Activated CD8-positive, alpha-beta T cell treated with anti-CD3 and anti-CD28 coated beads, Interleukin-2, amount 10 ng/mL, durations not matched to agents 7 days and 5 days (primary cell): ENCODE measurements at places on chromosomes 13 and 19.

DNA sequence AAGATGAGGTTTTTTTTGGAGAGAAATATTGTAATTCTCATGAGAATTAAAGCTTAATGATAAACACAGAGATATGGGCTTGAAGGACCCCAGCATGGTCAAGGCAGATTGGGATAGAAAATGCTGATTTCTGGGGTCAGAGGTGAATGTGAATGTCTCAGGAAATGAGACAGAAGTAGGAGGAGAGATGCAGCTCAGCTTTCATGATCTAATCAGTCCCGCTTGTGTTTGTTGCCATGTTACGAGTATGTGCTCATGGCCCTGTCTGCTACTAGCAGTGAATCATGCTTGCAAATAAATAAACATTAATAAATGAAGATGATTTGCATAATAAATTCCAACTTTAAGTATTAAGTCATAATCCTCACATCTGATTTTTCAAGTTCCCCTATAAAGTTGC, 23.0 kb upstream of the NDFIP2 start:
- peaks cover 14% of the 10 kb centered on the region for H3K4me1 ChIP-seq
- no peak overlapping the region for H3K4me3 ChIP-seq
- H3K27me3 ChIP-seq: no peaks in the 10 kb centered on the region
- DNase-seq: no peak
- no peak overlapping the region for H3K27ac ChIP-seq

DNA sequence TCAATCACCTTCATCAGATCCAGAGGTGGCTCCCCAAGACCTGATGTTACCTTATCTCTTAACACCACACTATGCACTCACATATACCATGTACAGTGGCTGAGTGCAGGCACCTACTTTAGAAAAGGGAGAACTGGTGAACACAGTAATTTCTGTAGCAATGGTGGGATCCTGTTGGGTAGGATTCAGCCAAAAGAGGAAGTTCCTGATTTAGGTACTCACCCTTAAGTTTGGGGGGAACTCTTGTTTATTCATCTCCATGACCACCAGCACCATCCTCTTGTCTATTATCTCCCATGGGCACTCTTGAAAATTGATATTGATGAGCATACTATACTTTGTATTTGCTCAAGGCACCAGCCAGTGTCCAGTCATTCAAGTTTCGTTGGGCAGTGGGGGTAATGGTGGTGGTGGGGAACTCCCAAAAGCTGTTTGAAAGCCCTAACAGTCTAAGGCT, 324.4 kb downstream of the LMO7 start:
- no peaks in the 10 kb centered on the region for H3K4me1 ChIP-seq
- H3K36me3 ChIP-seq: no peaks in the 10 kb centered on the region
- no peak overlapping the region for H3K4me3 ChIP-seq
- peaks cover under 1% of the 10 kb centered on the region for H3K27me3 ChIP-seq
- DNase-seq: no peak
- H3K27ac ChIP-seq: no peak overlapping the region

GRCh38 chr13:51758691-51759090, 45.3 kb downstream of the DHRS12 start:
- H3K27me3 ChIP-seq: no peaks in the 10 kb centered on the region
- H3K27ac ChIP-seq: no peak overlapping the region
- H3K4me1 ChIP-seq: peaks cover under 1% of the 10 kb centered on the region
- DNase-seq: no peak

DNA sequence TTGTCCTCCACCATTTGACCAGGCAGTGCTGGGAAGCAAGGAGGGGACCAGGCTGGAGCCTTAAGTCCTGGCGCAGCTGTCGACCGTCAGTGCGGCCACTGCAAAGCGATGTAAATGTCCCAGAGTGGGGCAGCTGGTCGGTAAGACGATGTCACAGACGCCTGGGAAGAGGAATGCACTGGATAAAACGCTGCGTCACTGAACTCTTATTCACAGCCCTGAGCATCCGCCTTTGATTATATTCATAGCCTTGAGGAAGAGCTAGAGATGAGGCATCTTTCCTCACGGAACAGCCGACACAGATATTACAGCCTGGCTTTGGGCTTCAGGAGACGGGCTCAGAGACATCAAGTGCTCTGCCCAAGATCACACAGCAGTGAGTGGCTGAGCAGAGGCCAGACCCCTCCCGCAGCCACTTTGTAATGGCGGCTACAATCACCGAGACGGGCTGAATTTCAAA, 17.6 kb upstream of the TUBGCP3 start:
- DNase-seq: no peak
- H3K36me3 ChIP-seq: no peaks in the 10 kb centered on the region
- no peak overlapping the region for H3K27ac ChIP-seq
- H3K4me1 ChIP-seq: peaks cover 11% of the 10 kb centered on the region

- no peaks in the 10 kb centered on the region for H3K36me3 ChIP-seq
- no peaks in the 10 kb centered on the region for H3K27me3 ChIP-seq
- H3K4me1 ChIP-seq: peaks cover 6% of the 10 kb centered on the region
- DNase-seq: no peak
Measured at GRCh38 chr13:85383291-85383690, 415.9 kb downstream of the SLITRK6 start.

GRCh38 chr19:19777692-19778091, 43.9 kb downstream of the ZNF506 start:
- peaks cover 57% of the 10 kb centered on the region for H3K36me3 ChIP-seq
- H3K27ac ChIP-seq: peak overlapping the region; percentile 94
- no peak for DNase-seq
- H3K4me1 ChIP-seq: peaks cover 48% of the 10 kb centered on the region
- H3K4me3 ChIP-seq: peak overlapping the region; percentile 93

GRCh38 chr19:23699521-23699860, 12.5 kb upstream of the ZNF675 start:
- H3K4me3 ChIP-seq: no peak overlapping the region
- DNase-seq: no peak
- no peaks in the 10 kb centered on the region for H3K36me3 ChIP-seq

DNA sequence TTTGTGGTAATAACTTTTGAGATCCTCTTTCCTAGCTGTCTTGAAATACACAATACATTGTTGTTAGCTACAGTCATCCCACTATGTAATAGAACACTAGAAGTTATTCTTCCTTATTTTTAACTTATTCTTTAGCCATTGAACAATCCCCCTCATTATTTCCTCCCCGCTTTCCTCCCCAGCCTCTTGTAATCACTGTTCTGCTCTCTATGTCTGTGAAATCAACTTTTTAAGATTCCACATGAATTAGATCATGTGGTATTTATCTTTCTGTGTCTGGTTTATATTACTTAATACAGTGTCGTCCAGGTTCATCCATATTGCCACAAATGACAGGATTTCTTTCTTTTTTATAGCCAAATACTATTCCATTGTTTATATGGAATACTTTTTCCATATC, 72.9 kb downstream of the SLC10A2 start:
- no peak overlapping the region for H3K27ac ChIP-seq
- H3K4me1 ChIP-seq: no peaks in the 10 kb centered on the region
- H3K4me3 ChIP-seq: no peak overlapping the region
- DNase-seq: no peak
- H3K36me3 ChIP-seq: no peaks in the 10 kb centered on the region
